Gastrocnemius medialis (tissue), 4 donors: ENCODE measurements at places on chromosomes 5 and 9. TPM values are rescaled to one million over a fixed set of nuclear protein-coding genes. Genes with fewer than 3 reads are reported as not detected.
A peak's percentile ranks its signal among the peaks of the same experiment; 100 is the strongest.

DNA sequence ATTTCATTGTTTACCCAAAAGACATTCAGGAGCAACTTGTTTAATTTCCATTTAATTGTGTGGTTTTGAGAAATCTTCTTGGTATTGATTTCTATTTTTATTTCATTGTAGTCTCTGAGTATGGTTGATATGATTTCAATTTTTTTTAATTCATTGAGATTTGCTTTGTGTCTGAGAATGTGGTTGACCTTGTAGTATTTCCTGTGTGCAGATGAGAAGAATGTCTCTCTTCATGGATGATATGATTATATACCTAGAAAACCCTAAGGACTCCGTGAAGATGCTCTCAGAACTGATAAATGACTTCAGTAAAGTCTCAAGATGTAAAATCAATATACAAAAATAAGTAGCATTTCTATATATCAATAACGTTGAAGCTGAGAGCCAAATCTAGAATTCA is 202.4 kb upstream of the CDH9 start:
- DNase-seq: no peak

GRCh38 chr5:132114150-132115121 is 40.8 kb downstream of the CSF2 start:
- DNase-seq: no peak

DNA sequence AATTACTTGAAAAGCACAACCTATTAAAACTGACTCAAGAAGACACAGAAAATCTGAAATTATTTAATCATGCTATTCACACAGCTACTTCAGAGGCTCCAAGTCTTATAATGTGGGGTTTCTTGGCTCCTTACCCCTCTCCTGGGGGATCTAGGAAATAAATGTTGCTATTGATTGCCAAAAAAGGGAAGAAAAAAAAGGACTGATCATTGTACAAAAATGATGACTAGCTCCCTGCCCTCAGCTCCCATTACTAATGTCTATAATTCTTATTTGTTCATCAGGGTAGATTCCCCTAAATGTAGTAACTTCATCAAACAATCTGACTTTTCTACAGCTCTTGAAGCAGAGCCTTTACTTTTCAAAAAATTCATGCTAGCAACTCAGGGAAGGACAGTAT is 3.3 kb upstream of the SMC5 start:
- DNase-seq: no peak

GRCh38 chr9:33687779-33688178 is 107.6 kb upstream of the PRSS3 start:
- DNase-seq: no peak

DNA sequence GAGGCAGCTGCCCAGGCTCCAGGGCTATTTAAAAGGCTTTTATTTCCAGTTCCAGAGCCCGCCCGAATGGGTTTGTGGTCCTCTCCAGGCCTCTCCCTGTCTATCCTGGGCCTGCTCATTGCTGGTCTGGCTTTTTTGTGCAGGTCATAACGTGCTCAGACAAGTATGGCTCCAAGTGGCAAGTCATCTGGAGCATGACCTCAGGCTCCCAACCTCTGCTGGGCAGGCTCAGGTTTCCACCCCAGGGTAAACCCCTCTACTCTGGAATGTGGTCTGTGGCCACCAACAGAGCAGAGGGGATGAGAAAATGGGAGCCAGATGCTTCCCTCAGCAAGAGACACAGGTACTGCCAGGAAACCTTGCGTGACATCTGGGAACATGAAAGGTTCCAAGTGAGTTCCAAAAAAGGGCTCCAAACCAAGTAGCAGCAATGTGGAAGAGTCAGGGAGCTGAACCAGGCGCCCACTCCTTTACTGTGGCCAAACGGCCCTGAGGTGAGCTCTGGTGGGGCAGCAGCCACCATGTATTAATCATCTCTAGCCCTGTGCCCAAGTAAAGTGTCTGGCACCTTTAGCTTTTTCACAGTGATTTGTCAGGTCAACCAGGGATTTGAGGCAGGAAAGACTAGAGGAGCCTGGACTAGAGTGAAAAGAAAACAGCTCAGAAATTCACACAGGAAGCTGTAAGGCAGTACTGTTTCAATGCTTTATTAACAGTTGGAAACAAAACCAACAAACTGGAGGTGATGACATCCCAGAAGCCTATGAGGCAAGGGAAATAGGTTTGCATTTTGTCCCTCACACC is 25.7 kb downstream of the PCDHGC5 start:
- DNase-seq: peak; percentile 35

- no peak for DNase-seq
These were observed 25.5 kb upstream of the SLC25A51 start for GRCh38 chr9:37929441-37929895.

- DNase-seq: no peak
These were observed 140.3 kb downstream of the LPAR1 start for GRCh38 chr9:110897943-110898342.

- DNase-seq: peak; percentile 58
These were observed 12.7 kb upstream of the CD180 start for GRCh38 chr5:67209141-67209771.

DNA sequence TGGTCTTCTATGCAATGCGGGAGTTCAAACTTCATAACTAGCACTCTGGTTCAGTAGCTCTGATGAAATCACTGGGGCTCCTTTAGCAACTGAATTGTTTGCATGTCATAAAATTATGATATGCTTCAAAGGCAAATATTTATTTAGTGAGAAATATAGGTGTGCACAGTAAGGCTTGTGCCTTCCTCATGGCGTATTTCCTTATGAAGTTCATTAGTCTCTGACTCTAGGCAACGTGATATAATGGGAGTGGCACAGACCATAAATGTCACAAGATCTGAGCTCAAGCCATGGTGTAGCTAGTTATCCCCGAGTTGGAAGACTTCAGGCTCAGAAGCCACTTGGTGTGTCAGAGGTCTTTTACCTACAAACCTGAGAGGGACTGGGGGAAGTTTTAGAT is 35.5 kb downstream of the PIP5K1B start:
- no peak for DNase-seq

DNA sequence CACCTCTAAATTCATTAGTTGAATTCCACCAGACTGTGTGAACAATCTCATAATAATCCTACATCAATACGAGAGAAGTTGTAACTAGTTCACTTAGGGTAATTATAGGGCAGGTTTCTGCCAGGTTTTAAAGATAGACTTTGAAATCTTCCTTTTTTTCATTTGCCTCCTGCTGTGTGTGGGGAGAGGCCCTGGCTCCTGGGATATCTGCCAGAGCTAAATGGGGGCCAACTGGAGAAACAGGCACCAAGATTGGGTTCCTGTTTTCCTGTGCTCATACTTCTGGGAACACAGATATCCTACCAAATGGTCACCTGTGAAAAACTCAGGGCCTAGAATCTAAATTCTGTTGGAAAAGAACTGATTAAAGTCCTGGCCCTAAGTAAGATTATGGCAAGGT is 42.3 kb downstream of the SH3RF2 start:
- DNase-seq: no peak

Gene NRG2
- total RNA-seq: 28.8 TPM
